ENCODE measurements at places on chromosomes 1 and 21.

- no peak for DNase-seq
Observed at GRCh38 chr1:230548997-230549396, 93.3 kb upstream of the COG2 start.

GRCh38 chr1:92831368-92831761, 475 bp upstream of the RPL5 start:
- no peak for DNase-seq

DNA sequence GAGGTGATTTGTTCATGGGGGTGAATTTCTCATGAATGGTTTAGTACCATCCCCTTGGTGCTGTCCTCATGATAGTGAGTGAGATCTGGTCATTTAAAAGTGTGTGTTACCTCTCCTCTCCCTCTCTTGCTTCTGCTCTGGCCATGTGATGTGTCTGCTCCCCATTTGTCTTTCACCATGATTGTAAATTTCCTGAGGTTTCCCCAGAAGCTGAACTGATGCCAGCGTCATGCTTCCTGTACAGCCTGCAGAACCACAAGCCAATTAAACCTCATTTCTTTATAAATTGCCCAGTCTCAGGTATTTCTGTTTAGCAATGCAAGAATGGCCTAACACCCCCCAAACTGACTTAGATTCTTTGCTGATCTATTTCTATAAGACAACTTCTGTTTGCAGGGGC, 249.4 kb upstream of the B3GALT2 start:
- no peak for DNase-seq

DNA sequence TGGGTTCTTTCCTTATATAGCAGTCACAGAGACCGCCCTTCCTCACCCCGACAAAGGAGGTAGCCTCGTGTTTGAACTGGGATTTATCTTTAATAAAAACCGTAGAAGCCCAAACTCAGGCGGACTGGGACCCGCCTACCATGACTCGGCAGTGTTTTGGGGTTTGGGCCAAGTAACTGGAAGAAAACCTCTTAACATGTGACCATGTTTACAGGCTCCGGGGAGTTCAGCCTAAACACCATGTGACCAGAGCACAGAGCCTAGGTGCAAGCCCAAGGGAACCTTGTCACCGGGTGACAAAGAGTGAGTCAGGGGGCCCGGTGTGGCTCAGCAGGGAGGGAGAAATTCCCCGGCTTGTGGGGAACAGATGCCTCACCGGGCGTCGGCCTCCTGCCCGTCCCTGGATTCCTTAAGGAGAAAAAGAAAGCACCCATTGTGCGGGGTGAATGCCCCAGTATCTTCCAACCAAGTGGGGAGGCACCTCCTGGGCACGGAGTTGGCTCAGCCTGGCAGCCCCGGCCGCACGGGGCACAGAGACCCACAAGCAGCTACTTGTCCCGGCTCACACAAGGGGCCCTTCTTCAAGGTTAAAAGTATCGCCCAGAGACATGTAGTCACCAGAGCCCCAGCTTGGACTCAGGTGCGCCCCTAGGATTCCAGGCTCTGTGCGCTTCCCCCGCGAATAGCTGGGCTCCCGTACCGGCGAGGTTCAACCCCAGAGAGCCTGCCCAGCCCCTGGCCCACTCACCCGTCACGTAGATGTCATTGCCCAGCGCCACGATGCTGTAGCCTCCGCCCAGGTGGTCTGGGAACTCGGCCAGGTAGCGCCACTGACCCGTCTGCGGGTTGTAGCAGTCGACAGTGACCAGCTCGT, 1.4 kb downstream of the KLHL21 start:
- peak; percentile 96 for DNase-seq

Measured in RCC 7860 (cell line).